Activated CD4-positive, alpha-beta T cell treated with anti-CD3 and anti-CD28 coated beads, Interleukin-2, amount 10 ng/mL, durations not matched to agents 7 days and 5 days (primary cell): ENCODE measurements at places on chromosomes 1 and 21.

GRCh38 chr1:236774926-236775325 is 20.2 kb upstream of the MTR start:
- no peak for DNase-seq

GRCh38 chr1:35714921-35715567 is 3.6 kb downstream of the C1orf216 start:
- DNase-seq, result no peak

DNA sequence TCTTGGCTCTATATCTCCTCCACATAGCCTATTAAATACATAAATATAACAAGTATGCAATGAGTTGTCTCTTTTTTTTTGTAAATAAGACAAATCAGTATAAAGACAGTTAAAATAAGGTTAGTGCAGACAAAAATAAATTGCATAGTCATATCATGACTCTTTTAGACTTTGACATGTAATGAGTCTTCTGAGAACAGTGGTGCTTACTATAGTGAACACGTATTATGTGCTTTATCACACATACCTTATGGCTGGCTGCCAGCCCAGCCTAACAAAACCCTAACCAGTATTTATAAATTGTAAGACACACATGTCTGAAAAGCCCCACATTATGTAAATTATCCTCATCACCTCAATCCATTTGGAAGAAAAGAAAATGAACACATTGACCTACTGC is 29.1 kb upstream of the F13B start:
- DNase-seq, result no peak

- no peak for DNase-seq
Observed at GRCh38 chr1:189654906-189655305, 822.8 kb downstream of the BRINP3 start.

GRCh38 chr1:32431736-32432400 is 33.0 kb upstream of the ZBTB8B start:
- DNase-seq, result no peak
